ENCODE measurements at places on chromosomes 12 and 14.

DNA sequence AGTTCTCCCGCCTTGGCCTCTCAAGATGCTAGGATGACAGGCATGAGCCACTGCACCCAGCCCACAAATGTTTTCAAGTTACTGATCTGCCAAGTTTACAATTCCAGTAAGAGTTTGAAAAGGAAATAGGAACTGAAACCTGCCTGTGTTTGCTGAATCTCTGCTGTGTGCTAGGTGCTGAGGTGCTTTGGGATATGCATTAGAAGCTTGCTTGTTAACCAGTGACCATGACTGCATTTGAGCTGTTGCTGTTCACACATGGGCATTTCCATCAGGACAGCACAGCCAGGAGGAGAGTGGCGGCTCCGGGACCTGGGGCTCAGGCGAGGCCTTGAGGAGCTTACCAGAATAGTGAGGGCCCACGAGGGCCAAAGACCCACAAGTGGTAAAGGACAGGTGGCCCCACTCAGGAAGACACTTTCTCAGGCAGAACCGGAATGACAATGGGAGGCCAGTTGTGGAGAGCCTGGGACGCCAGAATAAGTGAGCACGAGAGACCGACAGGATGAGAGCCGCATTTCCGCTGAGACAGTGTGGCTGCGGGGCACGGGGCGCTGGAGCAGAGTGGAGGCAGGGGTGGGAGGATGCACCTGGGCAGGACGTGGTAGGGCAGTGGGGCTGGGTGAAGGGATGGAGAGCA, 54.5 kb upstream of the MMP17 start:
- no peak for DNase-seq

GRCh38 chr12:98757455-98757854, 112.4 kb downstream of the APAF1 start:
- DNase-seq: no peak

DNA sequence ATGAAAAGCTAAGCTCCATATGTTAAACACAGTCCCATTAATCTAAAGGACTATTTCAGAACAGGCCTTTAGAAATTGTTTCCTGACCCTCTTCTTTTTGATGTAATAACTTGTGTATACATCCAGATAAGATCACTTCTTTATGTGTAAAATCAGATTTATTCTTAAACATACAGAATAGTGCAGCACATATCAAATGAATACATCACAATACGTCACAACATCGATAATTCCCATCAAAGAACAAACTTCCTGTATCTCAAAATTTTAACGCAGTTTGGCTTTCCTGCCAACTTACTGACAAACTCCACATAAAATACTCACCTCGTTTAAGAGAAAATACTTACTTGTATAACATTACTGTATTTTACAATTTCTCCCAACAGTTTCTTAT, 108.7 kb downstream of the ITPR2 start:
- no peak for DNase-seq

- DNase-seq: no peak
Observed at GRCh38 chr14:100717386-100717785, 9.3 kb upstream of the DLK1 start.

DNA sequence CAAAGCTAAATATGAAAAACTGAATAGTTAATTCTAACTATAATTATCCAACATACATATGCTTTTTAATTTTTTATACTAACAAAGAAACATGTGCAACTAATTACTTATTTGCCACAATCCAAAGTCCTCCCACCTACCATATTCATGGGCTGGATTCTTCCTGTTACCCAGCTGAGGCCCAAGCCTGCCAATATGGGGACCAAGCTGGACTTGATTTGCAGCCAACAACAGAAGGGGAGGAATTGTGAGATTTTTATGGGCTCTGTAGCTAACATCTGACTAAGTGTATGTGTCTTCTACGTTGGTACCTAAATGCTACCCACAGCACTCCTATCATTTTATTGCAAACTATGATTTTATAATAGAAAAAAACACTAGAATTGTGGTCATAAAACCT, 13.1 kb upstream of the ANKS1B start:
- no peak for DNase-seq

- DNase-seq: no peak
Observed at GRCh38 chr12:83313827-83314226, 627.1 kb downstream of the TMTC2 start.

DNA sequence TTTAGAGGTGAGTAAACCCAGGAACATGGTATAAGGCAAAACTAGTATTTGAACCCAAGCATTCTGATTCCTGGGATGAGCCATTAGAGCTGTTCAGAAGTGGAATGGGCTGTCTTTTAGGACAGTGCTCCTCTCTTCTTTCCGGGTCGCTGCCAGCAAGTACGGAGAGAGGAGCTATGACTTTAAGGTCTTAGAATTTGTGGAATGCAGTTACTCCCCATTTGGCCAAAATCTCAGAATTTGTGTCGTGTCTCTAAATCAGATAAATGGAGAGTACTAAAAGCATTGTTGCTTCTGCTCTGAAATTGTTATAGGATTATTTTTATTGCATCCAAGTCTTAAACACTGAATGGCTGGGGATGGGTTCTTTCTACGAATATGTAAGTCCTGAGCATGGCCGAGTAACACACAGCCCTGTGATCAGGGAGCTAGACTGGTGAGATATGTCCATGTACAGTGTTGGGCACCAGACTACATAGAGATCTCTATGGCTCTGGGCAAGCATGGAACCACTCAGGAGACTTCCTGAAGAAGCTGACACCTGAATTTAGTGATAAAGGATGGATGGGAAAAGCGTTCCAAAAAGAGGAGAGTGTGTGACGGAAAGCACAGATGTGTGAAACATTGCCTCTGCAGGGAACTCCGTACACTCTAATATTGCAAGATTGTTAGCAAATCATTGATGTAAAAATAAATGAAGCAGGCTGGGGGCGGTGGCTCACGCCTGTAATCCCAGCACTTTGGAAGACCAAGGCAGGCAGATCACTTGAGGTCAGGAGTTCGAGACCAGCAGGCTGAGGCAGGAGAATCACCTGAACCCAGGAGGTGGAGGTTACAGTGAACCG, 184.7 kb downstream of the SRGAP1 start:
- no peak for DNase-seq

DNA sequence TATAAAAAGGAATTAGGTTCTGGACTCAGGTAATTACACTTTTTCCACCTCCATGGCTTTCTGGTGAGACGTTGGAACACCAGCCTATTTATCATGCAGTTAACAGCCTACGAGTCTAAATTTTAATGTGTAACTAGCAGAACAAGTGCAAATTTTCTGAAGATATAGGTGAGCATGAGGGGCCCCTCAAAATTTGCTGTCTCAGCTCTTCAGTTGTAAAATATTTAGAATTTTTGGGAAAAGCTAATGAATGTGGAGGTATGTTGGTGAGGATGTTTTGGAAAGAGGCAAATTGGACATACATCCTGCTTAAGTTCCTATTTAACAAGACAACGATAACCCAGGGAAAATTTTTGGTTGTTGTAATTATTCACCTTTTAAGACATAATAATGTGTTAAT, 25.3 kb upstream of the BCAT1 start:
- no peak for DNase-seq

DNA sequence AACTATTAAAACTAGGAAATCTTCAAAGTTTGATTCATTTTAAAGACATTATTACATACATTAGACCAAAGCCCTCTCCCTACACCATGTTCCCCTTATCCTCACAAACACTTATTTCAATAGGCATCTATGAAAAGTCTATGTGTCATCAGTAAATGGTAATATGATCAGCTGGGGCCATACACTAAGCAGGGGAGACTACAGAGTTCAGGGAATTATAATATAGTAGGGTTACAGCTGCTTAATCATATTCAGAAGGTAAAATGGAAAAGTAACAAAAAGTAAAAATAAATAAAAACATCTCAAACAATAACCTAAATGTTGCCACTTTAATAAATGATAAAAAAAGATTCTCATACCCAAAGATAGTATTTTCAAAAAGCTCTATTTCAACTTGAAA, 29.1 kb downstream of the PAWR start:
- DNase-seq: no peak

DNA sequence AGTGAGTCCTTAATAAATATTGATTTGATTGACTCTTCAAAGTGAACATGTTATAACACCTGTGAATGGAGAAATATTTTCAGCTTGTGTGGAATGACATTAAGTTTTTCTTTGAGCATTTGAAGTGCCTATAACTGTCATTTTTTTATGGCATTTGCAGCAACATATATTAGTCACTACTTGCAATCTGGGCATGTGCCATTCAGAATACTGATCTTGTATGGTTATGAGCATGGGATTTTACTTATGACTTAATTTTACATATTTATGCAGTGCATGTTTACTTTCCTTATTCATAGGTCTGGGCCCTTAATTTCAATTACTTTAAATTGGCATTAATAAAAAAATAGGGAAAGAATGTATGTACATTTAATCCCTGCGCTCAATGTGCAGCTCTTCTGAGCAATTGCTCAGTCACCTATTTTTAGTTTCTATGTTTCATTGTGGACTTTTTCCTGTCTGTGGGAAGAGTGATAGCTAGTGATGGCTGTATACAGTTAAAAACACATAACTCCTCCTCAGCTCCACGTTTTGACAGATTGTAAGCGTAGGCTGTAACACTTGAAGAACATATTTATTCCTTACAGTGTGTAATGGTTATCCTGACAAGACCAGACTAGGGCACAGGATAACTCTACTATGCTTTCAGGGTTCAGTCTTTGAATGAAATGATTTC, 339.6 kb downstream of the SNAPC1 start:
- no peak for DNase-seq

GRCh38 chr12:130818272-130818634, 20.8 kb downstream of the STX2 start:
- DNase-seq: no peak

GRCh38 chr12:30691122-30691879, 4.4 kb downstream of the IPO8 start:
- no peak for DNase-seq

GRCh38 chr12:1870086-1870485, 48.4 kb downstream of the CACNA2D4 start:
- no peak for DNase-seq

- no peak for DNase-seq
Observed at GRCh38 chr14:56580221-56580711, 668 bp downstream of the TMEM260 start.

DNA sequence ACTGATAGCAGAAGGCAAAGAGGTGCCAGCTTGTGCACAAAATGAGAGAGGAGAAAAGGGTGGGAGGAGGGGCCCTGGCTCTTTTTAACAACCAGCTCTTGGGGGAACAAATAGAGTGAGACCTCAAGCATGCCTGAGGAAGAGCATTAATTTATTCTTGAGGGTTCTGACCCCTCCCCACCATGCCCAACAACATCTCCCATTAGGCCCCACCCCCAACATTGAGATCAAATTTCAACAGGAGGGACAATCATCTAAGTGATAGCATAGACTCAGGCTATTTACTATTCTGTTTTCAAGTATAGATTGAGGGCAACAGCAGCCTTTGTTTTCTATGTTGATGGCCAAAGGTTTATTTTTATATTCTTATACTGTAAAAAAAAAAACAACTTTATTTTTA, 59.7 kb downstream of the FUT8 start:
- no peak for DNase-seq

GRCh38 chr12:62106547-62107185, 153.5 kb upstream of the USP15 start:
- DNase-seq: no peak

- no peak for DNase-seq
Observed at GRCh38 chr12:119207063-119207560, 28.4 kb downstream of the HSPB8 start.

- DNase-seq: no peak
Observed at GRCh38 chr12:121892673-121893561, 4.3 kb downstream of the PSMD9 start.

DNA sequence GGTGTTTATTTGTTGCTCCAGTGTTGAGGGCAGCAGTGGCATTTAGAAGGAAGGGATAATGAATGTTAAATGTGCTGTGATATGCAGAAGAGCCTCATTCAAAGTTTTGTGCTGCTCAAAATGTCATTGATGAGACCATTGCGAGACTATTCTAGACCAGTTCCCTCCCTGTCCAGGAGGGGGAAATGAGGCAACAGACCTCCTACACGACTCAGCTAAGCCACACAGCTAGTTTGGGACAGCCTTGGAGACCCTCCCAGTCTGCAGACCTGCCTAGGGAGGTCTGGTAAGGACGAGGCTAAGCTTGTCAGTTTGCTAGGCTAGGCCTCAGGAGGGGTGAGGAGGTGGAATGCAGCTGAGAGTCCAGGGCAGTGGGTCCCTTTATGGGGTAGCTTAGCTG, 116.0 kb downstream of the NRXN3 start:
- DNase-seq: no peak

GRCh38 chr12:26097046-26097878, 27.6 kb downstream of the BHLHE41 start:
- peak; percentile 25 for DNase-seq

GRCh38 chr14:63759456-63759855, 31.6 kb upstream of the SGPP1 start:
- no peak for DNase-seq

- no peak for DNase-seq
Observed at GRCh38 chr14:68444449-68445168, 348.3 kb downstream of the ZFP36L1 start.

GRCh38 chr12:25328072-25328712, 77.5 kb upstream of the KRAS start:
- no peak for DNase-seq

- DNase-seq: no peak
Observed at GRCh38 chr14:106694638-106695393, 1168.4 kb downstream of the TMEM121 start.

GRCh38 chr12:1800401-1801302, 19.7 kb upstream of the LRTM2 start:
- DNase-seq: no peak

DNA sequence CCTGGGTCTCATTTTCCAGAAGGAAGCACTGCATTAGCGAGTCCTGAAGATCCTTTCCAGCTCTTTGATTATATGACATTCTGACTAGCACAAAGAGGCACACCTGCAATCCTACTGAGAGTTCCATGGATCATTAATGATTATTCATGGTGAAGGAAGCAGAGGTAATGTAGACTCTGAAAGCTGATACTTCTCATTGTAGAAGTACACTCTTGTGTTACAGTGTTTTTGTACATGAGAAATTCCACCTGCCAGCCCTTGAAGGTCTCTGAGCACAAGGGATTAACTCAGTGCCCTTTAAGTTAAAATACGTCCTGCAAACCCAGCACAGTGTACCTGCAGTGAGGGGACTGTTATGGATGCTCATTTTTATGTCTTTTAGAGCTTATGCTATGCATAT, 558.8 kb upstream of the FBXO33 start:
- no peak for DNase-seq

DNA sequence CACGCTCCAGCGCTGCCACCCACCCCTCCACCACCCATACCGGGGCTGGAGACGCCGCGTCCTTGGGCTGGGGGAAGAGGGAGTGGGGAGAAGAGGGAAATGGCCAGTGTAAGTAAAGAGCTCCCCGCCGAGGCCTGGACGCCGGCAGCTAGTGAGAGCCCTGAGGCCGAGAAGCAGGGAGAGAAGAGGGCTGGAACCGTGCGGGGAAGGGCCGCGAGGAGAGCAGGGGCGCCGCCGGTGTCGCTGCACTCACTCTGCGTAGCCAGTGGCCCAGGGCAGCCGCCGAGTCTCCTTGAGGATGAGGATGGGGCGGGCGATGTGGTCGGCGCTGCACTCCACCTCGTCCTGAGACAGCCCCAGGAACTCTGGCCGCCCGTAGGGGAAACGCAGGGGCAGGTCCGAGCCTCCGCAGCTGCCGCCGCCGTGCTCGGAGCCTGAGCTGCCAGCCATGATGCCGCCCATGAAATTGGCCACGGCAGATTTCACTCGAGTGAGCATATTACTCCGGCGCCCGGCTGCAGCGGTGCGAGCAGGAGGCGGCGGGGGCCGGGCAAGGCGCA, 631 bp downstream of the PPM1H start:
- DNase-seq: no peak
